Substantia nigra (tissue), 51 donors: ENCODE measurements at places on chromosomes 7 and 10.

GRCh38 chr7:42686594-42687156 lies 225.2 kb downstream of the C7orf25 start:
- no peak for DNase-seq

GRCh38 chr10:59513558-59513957 lies 151.2 kb upstream of the FAM13C start:
- no peak for DNase-seq

- DNase-seq = no peak
Observed at GRCh38 chr7:122460936-122461335, 156.4 kb upstream of the FEZF1 start.

GRCh38 chr10:29174389-29174788 lies 114.5 kb upstream of the LYZL1 start:
- DNase-seq = no peak

DNA sequence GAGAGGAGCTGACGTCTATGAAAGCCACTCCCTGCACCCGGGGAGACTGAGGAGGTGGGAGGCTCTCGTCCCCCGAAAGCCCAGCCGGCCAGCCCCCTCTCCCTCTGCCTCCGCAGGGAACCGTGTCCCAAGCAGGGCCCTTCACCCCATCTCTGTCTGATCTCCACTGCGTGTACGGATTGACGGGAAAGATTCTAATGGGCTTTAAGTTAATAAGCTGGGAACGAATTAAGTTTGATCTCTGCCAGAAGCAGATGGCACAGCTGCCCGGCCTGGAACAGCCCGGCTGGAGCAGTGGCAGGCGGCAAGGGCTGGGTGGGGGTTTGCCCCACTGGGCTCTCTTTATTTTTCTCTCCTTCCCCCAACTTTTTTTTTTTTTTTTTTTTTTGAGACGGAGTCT lies 6.1 kb upstream of the SLC29A4 start:
- DNase-seq = no peak

- no peak for DNase-seq
Observed at GRCh38 chr10:30705101-30705624, 75.6 kb upstream of the LYZL2 start.

- DNase-seq = no peak
Observed at GRCh38 chr10:32347363-32348022, 535 bp upstream of the EPC1 start.

DNA sequence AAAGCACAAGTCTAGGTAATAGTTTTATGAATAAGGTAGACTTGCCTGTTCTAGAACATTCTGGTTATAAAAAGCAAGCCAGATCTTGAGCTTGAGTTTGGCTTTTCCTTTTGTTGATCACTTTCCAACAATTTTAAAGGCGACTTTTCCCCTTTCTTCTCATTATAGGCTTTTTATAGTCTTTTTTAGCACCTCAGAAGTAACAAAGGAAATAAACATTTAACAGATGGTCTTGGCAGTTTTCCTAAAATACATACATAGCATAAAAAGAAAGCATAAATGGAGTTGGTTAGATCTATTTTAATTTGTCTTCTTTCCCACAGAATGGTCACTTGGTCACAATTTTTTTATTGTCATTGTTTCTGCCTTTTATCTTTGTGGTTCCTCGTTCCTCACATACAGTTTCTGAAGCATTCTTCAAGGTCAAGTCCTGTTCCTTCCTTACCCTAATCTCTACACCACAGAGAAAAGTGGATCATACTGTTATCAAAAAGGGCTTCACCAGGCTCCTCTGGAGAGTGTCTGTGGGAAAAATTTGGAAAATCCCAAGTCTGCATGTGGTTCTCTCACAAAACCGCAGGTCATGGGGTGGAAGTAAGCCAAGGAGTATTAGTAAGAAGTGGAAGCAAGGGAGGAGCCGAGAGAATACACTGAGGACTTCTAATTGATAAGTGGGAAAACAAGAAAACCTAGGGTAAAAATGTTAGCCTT lies 31.3 kb downstream of the THNSL1 start:
- DNase-seq = no peak

DNA sequence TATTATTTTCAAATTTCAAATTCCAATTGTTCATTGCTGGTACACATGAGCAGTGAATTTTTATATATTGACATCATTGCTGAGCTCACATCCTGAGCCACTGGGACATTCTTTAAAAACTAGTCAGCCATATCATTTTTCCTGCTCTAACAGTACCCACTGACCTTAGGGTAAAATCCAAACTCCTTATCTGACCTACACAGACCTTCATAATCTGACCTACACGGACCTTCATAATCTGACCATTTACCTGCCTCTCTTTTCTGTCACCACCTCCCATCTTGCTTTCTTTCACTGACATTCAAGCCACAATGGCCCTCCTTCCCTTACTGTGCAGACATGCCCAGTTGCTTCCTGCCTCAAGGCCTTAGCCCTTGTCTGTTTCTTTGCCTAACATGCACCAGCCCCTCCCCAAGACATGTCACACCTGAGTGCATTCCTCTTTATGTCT lies 16.1 kb upstream of the CUZD1 start:
- no peak for DNase-seq

- no peak for DNase-seq
Observed at GRCh38 chr7:7920056-7920455, 48.5 kb upstream of the GLCCI1 start.

DNA sequence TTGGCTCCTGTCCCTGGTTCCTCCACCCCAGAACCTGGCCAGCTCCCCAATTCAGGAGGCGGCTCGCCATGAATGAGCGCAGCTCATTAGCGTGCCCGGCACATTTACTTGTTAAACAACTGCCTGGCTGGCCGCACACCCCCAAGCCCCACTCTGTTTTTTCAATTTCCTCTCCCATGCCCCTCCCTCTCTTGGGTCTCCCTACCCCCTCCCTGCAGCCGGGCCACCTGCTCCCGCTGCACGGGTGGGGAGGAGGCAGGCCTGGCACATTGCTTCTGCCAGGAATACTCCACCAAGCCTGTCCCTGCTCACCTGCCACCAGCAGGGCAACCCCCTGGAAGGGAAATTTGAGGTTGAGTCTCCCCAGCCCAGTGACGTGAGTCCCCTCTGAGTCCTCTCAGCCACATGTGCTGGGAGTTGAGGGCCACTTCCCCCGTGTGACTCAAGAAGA lies 2.5 kb upstream of the SLIT1 start:
- DNase-seq = peak; percentile 41

GRCh38 chr7:18647582-18647981 lies 152.0 kb downstream of the HDAC9 start:
- DNase-seq = no peak

- DNase-seq = no peak
Observed at GRCh38 chr10:25498645-25499044, 323.8 kb downstream of the GPR158 start.

DNA sequence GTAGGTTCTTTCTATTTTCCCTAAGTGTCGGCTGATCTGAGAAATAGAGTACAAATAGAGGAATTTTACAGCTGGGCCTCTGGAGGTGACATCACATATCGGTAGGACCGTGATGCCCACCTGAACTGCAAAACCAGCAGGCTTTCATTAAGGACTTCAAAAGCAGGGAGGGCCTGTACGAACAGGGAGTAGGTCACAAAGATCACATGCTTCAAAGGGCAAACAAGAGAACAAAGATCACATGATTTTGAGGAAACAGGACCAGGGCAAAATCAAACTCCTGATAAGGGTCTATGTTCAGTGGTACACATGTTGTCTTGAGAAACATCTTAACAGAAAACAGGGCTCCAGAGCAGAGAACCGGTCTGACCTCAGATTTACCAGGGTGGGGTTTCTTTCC lies 88.9 kb downstream of the CNNM2 start:
- no peak for DNase-seq

DNA sequence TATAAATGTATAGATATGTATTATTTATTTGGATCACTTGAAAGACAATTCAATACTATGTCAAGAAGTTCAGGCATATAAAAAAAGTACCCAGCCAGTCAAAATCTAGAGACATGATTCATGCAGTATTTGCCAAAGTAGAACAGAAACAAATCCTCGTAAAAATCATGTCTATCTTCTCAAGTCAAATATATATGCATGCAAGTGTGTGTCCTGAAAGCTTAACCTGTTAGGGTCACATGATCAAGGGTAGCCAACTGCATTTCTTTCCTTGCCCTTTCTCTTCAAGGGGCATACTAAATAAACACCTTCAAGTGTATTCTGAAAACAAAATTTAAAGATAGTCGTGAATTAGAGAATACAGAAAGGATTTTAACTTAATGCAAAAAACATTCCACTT lies 107.0 kb downstream of the HIBADH start:
- no peak for DNase-seq

DNA sequence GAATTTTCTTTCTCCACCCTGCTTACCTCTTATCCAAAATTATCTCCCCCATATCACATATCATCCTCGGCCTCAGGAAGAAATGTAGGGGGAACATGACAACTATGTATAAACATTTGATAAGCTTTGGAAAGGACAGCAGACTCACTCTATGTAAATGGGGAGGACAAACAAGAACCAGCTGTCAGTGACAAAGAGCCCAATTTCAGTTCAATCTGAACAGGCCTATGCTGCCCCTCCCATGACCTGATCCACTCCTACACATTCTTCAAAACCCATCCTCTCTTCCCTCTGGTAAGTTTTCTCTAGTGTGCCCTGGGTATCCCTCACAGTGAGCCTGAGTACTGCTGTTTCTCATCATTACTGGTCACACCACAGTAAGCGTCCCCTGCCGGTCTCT lies 20.8 kb downstream of the FZD9 start:
- no peak for DNase-seq

DNA sequence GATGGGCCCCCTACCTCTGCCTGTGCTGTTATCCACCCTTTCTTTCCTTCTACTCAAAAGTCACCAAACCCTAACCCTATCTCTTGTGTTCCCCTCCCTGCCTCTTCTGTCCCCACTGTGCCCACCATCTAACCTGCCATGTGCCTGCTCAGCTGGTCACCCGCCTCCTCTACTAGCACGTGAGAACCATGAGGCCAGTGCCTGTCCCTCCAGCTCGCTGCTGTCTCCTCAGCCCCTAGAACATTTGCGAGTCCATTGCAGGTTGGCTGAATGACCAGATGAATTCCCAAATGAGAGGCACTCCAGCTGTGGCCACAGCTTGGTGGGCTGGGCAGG lies 129.0 kb downstream of the ARHGAP22 start:
- no peak for DNase-seq

- DNase-seq = no peak
Observed at GRCh38 chr10:78462176-78462575, 428.5 kb downstream of the RPS24 start.

GRCh38 chr10:37010741-37011140 lies 114.7 kb upstream of the ANKRD30A start:
- no peak for DNase-seq

GRCh38 chr7:12648704-12649261 lies 38.6 kb upstream of the ARL4A start:
- no peak for DNase-seq

DNA sequence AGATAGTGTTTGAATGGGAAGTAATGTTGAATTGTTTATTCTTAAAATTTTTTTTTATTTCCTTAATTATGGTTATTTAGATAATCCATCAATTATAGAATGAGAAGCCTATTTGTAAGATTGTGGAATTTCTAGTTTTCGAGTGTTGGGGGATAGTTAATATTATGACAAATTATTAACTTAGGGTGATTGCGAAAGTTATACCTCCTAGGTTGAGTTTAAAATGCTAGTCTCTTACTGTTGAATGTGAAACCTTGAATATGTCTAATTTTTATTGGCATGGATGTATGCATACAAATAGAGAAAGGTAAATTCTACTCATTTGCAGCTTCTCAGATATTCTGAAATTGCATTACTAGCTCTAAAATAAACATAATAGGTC lies 43.2 kb downstream of the BICC1 start:
- DNase-seq = no peak

DNA sequence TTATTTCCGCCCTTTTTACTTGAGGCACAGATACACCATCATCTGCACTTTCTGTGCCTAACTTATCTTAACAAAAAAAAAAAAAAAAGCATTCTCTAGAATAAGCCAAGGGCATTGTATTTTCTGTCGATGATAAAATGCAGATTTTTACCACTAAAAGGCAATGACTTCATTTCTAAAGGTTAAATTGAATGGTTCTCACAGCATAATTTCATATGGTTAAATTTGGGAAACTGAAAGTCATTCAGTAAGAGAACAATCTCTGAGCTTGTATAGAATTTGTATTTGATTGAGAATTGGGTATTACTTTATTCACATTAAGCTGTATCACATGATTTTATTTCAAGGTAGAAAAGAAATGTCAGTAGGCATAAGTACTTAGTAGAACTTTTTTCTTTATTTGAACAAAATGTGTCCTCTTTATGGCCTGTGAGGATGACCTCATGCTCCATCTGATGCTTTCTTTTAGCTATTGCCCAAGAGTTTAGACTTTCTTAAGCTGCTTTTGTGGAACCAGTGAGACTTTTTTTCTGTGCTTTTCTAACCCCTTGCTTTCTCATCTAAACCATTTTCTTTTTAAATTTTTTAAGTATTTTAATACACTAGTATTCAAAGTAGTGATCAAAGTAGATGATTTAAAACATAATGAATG lies 110.3 kb downstream of the LRRC4 start:
- no peak for DNase-seq
